DMS 273 treated with DMSO at 0.1 percent for 48 hours (cell line): ENCODE measurements at places on chromosomes 2 and 18.

DNA sequence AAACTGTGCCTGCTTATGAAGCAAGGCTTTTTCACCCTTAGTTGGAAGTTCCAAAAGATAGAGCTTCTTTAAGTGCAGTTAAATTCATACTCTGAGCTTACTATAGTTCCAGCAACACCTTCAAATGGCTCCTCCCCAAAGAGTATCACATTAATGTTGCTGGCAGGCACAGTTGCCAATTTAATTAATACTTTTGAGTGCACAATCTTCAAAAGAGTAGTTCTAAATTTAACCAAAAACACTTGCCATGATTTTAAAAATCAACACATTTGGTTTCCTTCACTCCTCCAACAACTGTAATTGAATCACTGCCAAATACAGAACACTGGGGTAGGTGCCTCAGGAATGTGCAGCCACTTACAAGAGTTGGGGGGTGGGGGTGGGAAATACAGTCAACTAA lies 150.6 kb upstream of the UBE2E3 start:
- no peak for DNase-seq

DNA sequence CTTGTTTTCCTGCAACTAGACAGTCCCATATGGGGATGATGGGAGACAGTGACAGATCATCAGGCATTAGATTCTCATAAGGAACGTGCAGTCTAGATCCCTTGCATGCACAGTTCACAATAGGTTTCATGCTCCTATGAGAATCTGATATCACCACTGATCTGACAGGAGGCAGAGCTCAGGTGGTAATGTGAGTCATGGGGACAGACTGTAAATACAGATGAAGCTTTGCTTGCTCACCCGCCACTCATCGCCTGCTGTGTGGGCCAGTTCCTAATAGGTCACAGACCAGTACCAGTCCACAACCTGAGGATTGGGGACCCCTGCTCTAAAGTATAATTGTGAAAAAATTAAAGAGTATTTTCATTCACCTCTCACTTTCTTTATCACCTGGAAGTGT lies 23.6 kb upstream of the RAB1A start:
- DNase-seq = no peak

DNA sequence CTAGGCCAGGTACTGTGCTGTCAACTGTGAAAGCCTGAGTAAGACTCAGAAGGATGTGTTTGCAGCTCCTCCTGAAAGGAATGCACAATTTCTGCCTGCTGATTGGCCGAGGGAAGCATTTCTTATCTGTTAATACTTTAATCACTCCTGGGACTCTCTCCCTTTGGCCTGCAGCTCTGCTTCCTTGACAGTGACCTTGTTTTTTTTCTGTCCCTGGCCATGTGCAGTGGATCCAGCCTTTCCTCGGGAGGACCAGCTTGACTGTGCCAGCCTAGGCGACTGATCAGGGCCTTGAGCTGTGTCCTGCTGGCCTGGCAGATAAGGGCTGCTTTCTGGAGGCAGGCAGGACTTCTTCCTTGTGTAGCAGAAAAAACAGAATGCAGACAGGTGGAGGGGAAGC lies 10.0 kb downstream of the RNF144A start:
- no peak for DNase-seq

DNA sequence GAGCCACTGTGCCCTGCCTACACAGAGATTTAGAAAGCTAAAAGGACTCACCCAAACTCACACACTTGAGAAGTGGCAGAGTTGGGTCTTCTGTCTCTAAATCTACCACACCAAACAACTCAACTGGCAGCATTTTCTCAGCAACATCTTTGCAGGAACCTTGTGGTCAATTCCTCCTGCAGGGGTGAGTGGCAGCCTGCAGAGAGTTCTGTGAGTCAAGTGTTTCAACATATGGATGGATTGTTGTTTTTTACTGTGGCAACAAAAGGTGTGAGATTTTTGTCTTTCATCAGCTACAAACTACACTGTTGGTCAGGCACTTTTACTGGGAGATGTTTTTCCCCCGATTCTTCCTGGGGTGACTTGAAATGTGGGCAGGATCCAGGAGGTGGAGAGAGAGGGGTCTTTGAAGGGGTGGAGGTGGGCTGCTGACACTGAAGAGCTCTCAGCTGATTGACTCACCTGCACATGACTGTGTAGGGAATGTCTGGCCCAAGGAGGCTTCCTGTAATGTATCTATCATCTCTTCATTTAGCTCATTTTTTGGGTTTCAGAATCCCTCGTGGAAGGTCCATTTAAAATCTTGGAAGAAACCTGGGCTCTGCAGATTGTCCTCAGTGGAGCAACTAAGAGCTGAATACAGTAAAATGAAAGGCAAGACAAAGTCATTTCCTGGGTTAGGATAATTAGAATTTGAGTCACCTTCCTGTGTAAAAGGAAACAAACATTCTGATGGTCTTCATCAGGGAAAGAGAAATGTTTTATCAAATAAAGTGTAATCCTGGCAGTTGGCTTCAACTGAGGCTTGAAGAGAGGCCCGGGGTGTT lies 98.6 kb downstream of the MSH2 start:
- DNase-seq = no peak

- DNase-seq = no peak
Measured at GRCh38 chr2:136357007-136357380, 239.0 kb upstream of the CXCR4 start.

- no peak for DNase-seq
Measured at GRCh38 chr2:9347411-9347881, 75.9 kb downstream of the ITGB1BP1 start.

DNA sequence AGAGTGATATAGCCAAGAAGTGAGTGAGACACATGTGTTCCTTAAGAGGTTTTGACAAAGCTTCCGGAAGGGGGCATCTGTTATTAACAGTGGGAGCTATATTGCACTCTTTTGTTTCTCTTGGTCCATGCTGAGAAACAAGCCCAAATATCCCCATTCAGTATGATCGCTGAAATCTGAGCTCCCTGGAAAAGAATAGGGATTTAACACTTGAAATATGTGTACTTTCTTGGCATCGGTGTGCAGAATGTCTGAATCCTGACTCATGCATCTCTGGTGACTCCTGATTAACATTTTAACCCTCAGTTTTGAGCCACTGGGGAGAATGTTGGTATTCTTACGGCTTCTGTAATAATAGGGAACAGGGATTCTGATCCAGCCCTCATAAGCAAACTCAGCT lies 448.1 kb downstream of the TSN start:
- DNase-seq = peak; percentile 39

DNA sequence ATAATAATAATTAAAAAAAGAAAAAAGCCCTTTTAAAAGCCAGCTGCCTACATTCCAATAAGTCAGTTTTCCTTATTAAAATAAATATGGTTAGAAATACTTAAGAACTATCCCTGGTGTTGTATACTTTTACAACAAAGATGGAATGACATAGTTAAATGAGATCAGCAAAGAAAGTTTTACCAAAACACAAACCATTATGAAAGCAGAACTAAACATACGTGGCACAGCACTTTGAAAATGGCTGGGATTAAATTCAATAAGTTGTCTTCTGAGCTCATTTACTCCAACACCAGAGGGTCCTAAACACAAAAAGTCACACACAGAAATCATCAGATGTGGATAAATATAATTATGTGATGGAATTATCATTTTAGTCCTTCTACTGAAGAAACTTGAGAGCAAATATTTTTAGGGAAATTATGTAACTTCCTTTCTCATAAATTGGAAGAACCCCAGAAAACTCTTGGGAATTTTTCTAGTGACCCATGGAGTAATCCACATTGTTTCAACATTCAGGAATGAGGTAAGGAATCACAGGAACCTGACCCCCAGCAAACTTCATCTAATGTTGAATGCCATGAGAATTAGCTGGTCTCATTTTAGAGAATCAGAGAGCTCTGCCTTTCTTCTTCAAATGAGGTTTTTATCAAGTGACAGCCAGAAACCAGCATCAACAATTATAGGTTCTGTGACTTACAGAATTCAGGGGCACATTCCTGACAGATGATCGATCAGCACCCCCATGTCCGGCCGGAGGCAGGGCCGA lies 11.5 kb upstream of the TMEM237 start:
- DNase-seq = no peak

GRCh38 chr2:224946895-224947294 lies 95.4 kb downstream of the DOCK10 start:
- no peak for DNase-seq

DNA sequence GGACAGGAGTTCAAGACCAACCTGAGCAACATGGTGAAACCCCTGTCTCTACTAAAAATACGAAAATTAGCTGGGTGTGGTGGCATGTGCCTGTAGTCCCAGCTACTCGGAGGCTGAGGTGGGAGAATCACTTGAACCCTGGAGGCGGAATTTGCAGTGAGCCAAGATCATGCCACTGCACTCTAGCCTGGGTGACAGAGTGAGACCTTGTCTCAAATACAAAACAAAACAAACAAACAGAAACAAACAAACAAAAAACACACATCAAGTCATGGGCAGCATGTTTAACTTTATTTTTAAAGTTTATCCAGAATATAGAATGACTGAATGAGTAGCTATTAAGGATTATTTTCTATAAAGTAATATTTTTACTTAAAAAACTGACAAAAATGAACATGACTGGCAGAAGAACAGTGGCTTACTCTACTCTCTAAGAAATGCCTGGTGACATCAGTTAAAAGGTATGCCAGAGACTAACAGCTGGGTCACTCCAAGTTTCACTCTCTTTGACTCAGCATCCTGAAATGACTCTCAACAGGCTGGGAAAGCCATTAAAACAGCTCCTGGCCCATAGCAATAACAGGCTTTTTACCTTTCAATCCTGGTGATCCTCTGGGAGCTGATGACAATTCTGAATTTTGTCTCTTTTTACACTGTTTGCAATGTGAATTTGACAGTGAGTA lies 281.6 kb upstream of the STON1 start:
- peak; percentile 87 for DNase-seq

- DNase-seq = no peak
Measured at GRCh38 chr2:59875836-59876235, 677.6 kb downstream of the BCL11A start.

DNA sequence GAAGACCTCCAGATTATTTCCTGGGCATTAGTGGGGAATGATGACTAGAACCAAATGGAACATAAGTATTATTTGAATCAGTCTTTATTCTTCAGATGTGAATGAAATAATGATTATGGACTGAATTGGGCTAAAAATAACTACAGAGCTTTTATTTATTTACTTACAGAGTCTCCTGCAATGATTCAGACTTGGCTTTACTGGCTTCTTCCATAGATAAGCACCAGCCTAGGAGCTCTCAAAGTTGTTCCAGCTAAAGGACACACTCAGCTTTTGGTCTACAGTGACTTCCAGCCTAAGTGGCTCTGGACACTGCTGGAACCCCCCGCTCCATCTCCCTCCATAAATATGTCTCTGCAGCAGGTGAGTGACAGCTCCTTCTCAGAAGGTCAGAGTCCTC lies 24.3 kb upstream of the ARHGAP25 start:
- DNase-seq = no peak

DNA sequence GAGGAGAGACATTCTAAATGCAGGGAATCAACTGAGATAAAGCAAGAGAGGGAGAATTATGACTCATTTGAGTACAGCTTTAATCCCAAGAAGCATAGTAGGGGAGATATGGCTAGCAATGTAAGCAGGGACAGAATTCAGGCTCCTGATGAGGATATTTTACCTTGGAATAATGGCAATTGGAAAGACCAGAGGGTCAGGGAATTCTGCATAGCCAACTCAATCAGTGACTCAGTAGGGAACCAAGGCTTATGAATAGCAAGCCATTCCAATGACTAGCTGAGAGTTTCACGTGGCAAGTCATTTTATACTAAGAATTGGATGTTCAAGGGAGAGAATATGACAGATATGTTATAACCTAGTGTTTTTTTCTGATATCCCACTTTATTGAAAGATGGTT lies 563.8 kb upstream of the NETO1 start:
- no peak for DNase-seq

GRCh38 chr2:67776276-67776675 lies 286.5 kb downstream of the C1D start:
- DNase-seq = no peak

DNA sequence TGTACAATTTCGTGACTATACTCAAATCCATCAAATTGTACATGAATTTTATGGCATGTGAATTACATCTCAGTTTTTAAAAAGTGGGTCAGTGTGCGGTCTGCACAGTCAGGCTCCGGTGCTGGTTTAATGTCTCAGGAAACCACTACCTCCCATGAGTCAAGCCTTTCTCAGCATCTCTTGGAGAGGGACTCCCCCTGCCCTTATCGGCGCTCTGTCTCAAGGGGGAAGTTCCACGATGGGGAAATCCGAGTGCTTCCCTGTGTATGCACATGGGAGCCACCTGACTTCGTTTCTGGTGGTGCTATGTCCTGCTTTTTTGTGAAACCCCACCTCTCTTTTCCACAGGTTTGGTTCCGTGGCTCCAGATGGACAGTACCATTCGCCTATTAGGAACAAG lies 72.5 kb downstream of the ACOXL start:
- DNase-seq = no peak

DNA sequence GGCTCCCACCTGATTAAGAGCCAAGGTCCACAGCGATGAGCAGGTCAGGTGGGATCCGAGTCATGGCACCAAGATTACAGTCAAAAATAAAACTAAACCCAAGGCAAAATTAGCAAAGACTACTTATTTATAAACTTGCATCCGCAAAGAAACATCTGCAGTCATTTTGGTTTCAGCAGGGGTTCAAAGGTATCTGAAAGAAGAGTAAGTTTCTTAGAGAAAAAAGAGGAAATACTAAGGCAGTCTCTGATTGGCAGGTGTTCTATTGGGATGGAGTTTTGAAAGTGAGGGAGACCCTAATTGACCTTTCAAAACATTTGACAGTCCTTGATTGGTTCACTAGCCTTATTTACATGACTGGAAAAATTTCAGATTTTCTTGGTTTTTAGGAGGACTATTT lies 11.0 kb upstream of the PLB1 start:
- DNase-seq = no peak

DNA sequence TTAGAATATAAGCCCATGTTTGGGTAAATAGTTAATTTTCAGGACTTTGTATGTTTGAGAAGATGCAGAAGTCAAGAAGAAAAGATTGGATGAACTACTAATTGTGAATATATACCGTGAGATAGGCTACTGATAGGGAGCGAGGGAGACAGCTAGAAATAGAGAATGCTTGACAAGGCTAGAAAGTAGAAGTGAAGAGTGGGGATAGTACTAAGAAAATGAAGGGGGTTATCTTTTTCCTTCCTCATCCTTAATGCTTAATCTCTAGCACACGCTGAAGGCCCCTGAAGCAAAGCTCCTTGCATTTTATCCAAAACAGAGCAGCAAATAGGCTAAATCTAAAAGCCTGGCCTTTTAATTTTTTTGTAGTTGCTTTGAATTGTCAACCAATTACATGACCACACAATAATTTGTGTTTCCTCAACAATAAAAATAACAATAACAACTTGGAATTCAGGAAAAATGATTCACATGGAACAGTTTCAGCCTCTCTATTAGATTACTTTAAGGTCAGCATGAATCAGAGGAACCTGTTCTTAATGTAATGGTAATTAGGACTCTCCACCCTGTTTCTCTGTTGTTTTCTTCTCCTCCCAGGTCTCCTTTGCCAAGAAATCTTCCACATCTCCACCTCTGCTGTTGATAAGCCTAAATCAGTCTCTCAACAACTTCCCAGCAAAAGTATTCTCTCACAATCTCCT lies 1071.3 kb upstream of the ZEB2 start:
- no peak for DNase-seq
